NCI-H345 (cell line): ENCODE measurements at places on chromosomes 6 and 20.

GRCh38 chr20:19571996-19572395, 186.1 kb upstream of the RIN2 start:
- DNase-seq: no peak

GRCh38 chr6:4135665-4136353, 434 bp upstream of the ECI2 start:
- peak; percentile 85 for DNase-seq

DNA sequence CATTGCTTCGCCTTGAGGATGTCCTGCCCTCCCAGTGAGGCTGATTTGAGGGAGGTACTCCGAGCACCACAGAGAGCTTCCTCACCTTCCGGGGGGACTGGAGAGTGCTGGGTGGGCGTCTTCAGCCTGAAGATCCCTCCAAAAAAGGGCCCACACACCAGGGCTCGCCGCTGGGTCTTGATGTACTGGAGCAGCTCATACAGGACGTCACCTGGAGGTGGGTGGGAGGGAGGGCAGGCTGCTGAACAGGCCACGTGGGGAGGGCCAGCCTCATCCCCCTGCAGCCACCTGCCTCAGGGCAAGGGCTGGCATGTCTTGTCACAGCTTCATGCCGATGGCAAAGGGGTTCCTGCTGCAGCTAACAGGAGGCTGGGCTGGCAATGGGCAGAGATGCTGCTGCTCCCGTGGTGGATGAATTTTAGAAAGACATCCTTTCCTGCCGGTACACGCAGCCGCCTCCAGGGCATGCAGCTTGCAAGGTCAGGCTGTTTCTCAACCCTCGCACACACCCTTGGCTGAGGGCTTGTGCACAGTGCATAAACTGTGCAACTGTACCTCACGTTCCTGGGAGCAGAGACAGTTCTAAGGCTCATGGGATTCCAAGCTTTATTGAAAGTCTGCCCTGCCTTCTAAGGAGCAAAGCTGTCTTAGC, 14.0 kb downstream of the ETV7 start:
- peak; percentile 42 for DNase-seq

DNA sequence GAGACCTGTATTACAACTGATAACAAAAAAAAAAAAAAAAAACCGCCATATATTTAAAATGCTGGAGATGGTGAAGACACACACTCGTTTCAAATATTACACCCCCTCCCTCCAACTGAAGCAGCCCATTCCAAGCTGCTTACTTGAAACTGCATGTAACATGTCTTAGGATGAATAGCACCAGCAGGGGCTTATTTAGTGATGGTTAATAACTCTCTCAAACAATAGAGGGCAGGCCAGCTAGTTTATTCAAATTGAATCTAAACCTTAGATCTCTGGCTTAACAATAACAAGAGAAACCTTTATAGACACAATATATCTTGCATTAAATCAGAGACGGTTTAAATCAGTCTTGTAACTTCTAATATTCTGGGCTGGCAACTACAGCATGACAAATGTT, 9.3 kb upstream of the JPH2 start:
- DNase-seq: no peak

- no peak for DNase-seq
Observed at GRCh38 chr6:145003145-145003544, 718.0 kb downstream of the UTRN start.

DNA sequence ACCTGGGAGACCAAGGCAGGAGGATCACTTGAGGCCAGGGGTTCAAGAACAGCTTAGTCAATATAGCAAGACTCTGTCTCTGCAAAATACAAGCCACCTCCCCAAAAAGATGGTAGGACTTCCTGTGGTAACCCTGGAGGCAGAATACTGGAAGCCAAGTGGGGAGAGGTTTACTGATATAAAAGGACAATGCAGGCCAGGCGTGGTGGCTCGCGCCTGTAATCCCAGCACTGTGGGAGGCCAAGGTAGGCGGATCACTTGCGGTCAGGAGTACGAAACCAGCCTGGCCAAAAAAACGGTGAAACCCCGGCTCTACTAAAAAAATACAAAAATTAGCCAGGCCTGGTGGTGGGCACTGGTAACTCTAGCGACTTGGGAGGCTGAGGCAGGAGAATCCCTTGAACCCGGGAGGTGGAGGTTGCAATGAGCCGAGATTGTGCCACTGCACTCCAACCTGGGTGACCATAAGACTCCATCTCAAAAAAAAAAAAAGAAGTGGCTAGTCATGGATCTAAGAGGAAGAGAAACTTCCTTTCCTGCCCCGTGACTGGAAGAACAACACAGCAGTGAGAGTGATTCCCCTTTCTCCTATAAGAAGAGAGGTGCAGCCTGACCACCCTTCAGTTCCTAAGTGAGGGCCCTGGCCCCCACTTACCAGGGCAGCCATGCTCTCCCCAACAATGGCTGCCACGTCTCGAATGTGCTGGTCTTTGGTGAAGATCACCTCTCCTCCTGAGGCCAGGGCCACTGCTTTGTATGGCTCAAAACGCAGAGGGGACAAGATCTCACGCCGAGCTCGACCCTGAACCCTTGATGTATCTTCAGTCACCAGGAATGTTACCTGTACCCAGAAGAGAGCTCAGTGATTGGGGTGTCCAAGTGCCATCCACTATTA, 6.2 kb downstream of the SAPCD1 start:
- no peak for DNase-seq
